Naive thymus-derived CD8-positive, alpha-beta T cell (primary cell): ENCODE measurements at places on chromosomes 6 and 20.

- H3K36me3 ChIP-seq, result no peaks in the 10 kb centered on the region
- H3K4me1 ChIP-seq, result no peaks in the 10 kb centered on the region
- no peaks in the 10 kb centered on the region for H3K27me3 ChIP-seq
- DNase-seq, result no peak
- no peak overlapping the region for H3K27ac ChIP-seq
These were observed 122.0 kb downstream of the HTR1B start for GRCh38 chr6:77341058-77341986.

GRCh38 chr20:50506270-50506579 lies 4.0 kb upstream of the PTPN1 start:
- no peak overlapping the region for H3K27ac ChIP-seq
- DNase-seq, result no peak
- no peak overlapping the region for H3K4me3 ChIP-seq
- H3K27me3 ChIP-seq, result no peaks in the 10 kb centered on the region

DNA sequence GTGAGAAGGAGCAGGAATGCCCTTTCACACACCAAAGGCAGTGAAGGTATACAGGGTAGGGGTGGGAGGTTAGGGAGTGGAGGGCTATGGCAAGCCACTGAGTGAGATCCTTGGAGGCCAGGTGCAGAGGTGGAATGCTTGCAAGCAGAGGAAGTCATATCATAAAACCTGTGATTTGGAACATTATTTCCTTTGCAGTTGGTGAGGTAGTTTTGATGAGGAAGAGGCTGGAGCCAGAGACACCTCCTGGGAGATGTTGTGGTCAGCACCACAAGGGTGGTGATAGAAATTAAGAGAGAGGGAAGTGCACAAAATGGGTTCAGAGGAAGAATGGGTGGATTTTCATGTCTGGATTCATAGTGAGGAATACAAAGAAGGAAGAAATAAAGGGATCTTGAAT lies 73.0 kb downstream of the PLCB4 start:
- no peak overlapping the region for H3K27ac ChIP-seq
- H3K4me3 ChIP-seq, result no peak overlapping the region
- H3K27me3 ChIP-seq, result peaks cover 1% of the 10 kb centered on the region
- H3K36me3 ChIP-seq, result no peaks in the 10 kb centered on the region

DNA sequence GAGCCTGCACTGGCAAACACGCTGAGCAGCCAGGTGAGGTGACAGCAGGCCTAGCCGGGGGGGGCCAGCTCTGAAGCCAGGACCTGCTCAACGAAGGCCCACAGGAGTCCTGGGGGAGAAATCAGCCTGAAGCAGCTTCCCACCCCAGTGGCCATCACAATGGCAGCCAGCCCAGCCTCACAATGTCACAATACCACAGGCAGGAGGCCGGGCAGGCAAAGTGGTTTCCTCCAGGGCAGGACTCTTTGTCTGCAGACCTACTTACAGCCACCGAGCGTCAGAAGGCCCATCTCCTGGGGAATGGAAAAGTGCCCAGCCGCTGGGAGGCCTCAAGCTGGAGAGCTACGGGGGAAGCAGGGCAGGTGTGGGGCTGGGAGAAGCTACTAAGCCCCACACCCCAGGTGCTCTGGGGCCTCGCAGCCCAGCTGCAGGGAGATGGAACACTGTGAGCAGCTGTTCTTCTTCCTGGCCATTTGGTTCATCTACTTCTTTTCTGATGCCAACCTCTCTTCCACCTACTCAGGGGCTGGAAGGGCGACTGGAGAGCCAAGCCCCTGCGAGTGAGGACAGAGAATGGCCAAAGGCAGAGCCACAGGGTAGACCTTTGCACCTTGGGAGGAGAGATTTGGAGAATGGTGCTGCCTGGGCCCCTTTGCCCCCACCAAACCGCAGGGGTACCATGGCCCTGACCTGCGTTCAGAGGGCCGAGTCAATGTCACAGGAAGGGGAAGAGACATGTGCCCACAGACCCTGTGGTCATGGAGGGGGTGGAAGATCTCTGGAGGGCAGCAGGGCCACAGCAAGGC lies 22.3 kb upstream of the AVP start:
- H3K27me3 ChIP-seq, result no peaks in the 10 kb centered on the region
- H3K36me3 ChIP-seq, result no peaks in the 10 kb centered on the region
- no peak overlapping the region for H3K4me3 ChIP-seq
- no peak for DNase-seq

GRCh38 chr6:45630801-45631200 lies 253.1 kb upstream of the SUPT3H start:
- no peak overlapping the region for H3K27ac ChIP-seq
- no peaks in the 10 kb centered on the region for H3K27me3 ChIP-seq
- DNase-seq, result no peak
- H3K36me3 ChIP-seq, result no peaks in the 10 kb centered on the region
- H3K4me3 ChIP-seq, result no peak overlapping the region

- DNase-seq, result no peak
- H3K27ac ChIP-seq, result no peak overlapping the region
- no peak overlapping the region for H3K4me3 ChIP-seq
- H3K4me1 ChIP-seq, result peaks cover 2% of the 10 kb centered on the region
These were observed 1.4 kb downstream of the PHACTR3 start for GRCh38 chr20:59605601-59606364.

- no peak for DNase-seq
- no peak overlapping the region for H3K4me3 ChIP-seq
- no peaks in the 10 kb centered on the region for H3K36me3 ChIP-seq
These were observed 13.2 kb upstream of the SERINC1 start for GRCh38 chr6:122484760-122485159.

- H3K36me3 ChIP-seq, result peaks cover 10% of the 10 kb centered on the region
- no peak for DNase-seq
- no peaks in the 10 kb centered on the region for H3K27me3 ChIP-seq
- H3K4me3 ChIP-seq, result no peak overlapping the region
These were observed 6.4 kb downstream of the OSTM1 start for GRCh38 chr6:108068182-108068581.

- peaks cover 36% of the 10 kb centered on the region for H3K36me3 ChIP-seq
- no peak overlapping the region for H3K27ac ChIP-seq
- no peak for DNase-seq
- peak overlapping the region; percentile 86 for H3K4me3 ChIP-seq
These were observed 53.8 kb upstream of the POLR1H start for GRCh38 chr6:30007132-30007764.

- H3K4me3 ChIP-seq, result no peak overlapping the region
- H3K4me1 ChIP-seq, result peaks cover 65% of the 10 kb centered on the region
- no peak overlapping the region for H3K27ac ChIP-seq
- H3K27me3 ChIP-seq, result no peaks in the 10 kb centered on the region
These were observed 73.5 kb downstream of the AKAP7 start for GRCh38 chr6:131208787-131209186.

DNA sequence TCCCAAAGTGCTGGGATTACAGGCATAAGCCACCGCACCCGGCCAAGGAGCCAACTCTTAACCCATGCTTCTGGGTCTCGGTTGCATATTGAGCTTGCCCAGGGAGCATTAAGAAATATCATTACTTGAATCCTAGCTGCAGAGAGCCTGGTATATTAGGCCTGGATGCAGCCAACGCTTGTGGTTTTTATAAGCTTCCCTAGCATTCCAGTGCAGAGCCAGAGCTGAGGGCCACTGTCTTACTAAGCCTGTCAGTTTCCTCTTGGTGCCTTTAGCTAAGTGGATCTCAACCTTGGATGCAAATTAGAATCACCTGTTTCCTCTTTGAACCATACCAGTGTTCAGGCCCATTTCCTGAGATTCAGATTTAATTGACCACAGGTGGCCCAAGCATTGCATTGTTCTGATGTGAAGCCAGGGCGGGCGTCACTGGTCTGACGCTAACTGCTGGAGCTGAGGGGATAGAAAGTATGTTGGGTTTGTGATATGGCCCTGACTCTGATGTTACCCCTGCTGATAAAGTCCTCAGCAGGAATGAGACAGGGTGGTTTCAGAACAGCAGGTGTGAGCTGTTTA lies 76.3 kb downstream of the BTBD3 start:
- DNase-seq, result no peak
- H3K27me3 ChIP-seq, result no peaks in the 10 kb centered on the region
- H3K36me3 ChIP-seq, result no peaks in the 10 kb centered on the region
- H3K4me3 ChIP-seq, result no peak overlapping the region
- H3K27ac ChIP-seq, result no peak overlapping the region

- peak overlapping the region; percentile 6 for H3K27ac ChIP-seq
- DNase-seq, result peak; percentile 12
- peaks cover 65% of the 10 kb centered on the region for H3K4me1 ChIP-seq
- H3K4me3 ChIP-seq, result peak overlapping the region; percentile 73
- H3K36me3 ChIP-seq, result no peaks in the 10 kb centered on the region
These were observed 4.8 kb downstream of the SLC32A1 start for GRCh38 chr20:38728911-38729642.

DNA sequence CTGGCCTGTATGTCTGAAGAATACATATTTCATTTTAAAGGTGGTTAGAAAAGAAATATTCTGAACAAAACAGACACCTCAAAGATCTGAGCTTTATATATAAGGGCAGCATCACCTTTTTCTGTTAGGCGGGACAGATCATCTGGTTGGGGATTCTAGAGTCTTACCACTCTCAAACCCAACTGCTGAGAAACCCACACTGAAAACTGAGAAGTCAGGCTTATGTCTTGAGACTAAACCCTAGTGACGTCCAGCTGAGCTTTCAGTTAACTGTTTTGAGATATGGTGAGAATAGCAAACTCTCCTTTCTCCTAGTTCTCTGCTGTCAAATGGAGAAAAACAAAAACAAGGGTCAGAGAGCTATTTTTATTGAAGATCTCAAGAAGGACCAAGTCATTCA lies 63.7 kb upstream of the CCN6 start:
- no peak for DNase-seq
- H3K4me3 ChIP-seq, result peak overlapping the region; percentile 59
- H3K27ac ChIP-seq, result peak overlapping the region; percentile 94
- no peaks in the 10 kb centered on the region for H3K36me3 ChIP-seq
- H3K4me1 ChIP-seq, result peaks cover 91% of the 10 kb centered on the region
- no peaks in the 10 kb centered on the region for H3K27me3 ChIP-seq

GRCh38 chr6:158818581-158819212 lies 471 bp downstream of the EZR start:
- DNase-seq, result peak; percentile 75
- peak overlapping the region; percentile 88 for H3K27ac ChIP-seq
- peak overlapping the region; percentile 71 for H3K4me3 ChIP-seq
- H3K27me3 ChIP-seq, result no peaks in the 10 kb centered on the region
- H3K4me1 ChIP-seq, result peaks cover 28% of the 10 kb centered on the region

DNA sequence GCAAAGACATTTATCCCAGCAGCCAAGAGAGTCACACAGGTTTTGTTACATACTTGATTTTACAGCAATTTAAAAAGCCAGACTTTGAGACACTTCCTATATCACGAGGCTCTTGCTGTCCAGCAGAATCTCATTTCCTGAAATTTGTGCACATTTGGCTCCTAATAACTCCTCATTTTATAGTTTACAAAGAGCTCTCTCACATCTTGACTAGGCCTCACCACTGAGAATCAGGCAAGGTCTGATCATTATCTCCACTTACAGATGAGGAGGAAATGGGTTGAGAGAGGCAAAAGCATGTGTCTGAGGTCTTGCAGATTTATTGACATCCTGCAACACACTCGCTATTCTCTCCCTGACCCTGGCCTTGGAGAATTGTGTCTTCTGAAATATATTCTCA lies 426.8 kb downstream of the MAFB start:
- H3K27ac ChIP-seq, result no peak overlapping the region
- H3K27me3 ChIP-seq, result no peaks in the 10 kb centered on the region
- DNase-seq, result no peak
- H3K4me1 ChIP-seq, result no peaks in the 10 kb centered on the region

DNA sequence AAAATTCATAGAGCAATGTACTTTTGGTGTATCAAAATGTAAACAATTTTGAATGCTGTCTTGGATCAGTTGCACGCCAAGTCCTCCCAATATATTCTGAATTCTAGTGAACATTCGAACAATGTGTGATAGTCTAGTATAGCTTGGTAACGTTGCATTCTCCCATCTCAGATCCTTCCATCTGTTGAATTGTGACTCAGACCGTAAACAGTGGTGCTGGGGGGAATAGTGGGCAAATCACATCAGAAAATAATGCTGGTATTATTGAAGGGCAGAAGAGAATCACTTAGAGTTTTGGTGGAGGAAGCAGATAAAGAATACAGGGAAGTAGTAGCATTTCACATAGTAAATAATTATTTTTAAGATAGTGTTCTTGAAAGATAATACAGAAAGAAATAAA lies 45.7 kb upstream of the PBOV1 start:
- no peak overlapping the region for H3K4me3 ChIP-seq
- H3K4me1 ChIP-seq, result no peaks in the 10 kb centered on the region
- H3K36me3 ChIP-seq, result no peaks in the 10 kb centered on the region
- H3K27ac ChIP-seq, result no peak overlapping the region
- no peak for DNase-seq

- no peak overlapping the region for H3K27ac ChIP-seq
- peaks cover 16% of the 10 kb centered on the region for H3K27me3 ChIP-seq
- H3K36me3 ChIP-seq, result no peaks in the 10 kb centered on the region
- H3K4me1 ChIP-seq, result no peaks in the 10 kb centered on the region
- DNase-seq, result no peak
These were observed 191.1 kb downstream of the SAMD5 start for GRCh38 chr6:147699637-147700036.

DNA sequence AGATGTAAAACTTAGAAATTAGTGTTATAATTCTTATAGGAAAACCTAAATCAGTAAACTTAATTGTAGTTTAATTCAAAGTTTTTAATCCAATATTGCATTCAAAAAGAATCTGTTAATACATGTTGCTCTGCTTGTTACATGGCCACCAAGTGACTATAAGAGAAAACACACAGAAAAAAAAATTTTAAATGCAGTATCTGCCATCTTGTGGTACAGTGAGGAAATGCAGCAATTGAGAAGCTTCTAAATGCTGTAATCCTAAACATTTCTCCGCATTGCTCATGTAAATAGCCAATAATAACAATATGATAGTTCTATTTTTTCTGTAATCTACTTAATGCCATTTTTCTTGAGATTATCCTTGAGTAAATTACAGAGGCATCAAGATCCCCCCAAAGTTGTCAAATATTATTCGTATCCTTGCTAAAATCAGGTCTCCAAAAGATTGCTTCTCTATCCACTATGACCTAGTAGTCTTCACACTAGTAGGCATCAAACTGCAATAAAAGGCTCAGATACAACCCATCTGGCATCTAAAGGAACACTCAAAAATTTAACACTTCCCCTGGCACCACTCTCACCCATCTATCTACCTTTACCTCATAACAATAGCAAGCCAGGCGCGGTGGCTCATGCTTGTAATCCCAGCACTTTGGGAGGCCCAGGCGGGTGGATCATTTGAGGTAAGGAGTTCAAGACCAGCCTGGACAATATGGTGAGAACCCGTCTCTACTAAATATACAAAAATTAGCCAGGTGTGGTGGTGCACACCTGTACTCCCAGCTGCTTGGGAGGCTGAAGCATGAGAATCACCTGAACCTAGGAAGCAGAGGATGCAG lies 34.6 kb downstream of the HDAC2 start:
- no peak overlapping the region for H3K4me3 ChIP-seq
- no peak for DNase-seq
- no peak overlapping the region for H3K27ac ChIP-seq
- no peaks in the 10 kb centered on the region for H3K36me3 ChIP-seq
- H3K4me1 ChIP-seq, result no peaks in the 10 kb centered on the region

- H3K27me3 ChIP-seq, result peaks cover 2% of the 10 kb centered on the region
- H3K36me3 ChIP-seq, result no peaks in the 10 kb centered on the region
- no peak overlapping the region for H3K27ac ChIP-seq
- peaks cover 3% of the 10 kb centered on the region for H3K4me1 ChIP-seq
- no peak for DNase-seq
- H3K4me3 ChIP-seq, result no peak overlapping the region
These were observed 25.5 kb downstream of the C6orf15 start for GRCh38 chr6:31086788-31087440.

- H3K36me3 ChIP-seq, result no peaks in the 10 kb centered on the region
- no peaks in the 10 kb centered on the region for H3K27me3 ChIP-seq
- DNase-seq, result no peak
- H3K4me3 ChIP-seq, result no peak overlapping the region
- H3K27ac ChIP-seq, result no peak overlapping the region
These were observed 93.2 kb downstream of the CLVS2 start for GRCh38 chr6:123089226-123089625.

- H3K27ac ChIP-seq, result no peak overlapping the region
- H3K4me1 ChIP-seq, result peaks cover 4% of the 10 kb centered on the region
- no peaks in the 10 kb centered on the region for H3K27me3 ChIP-seq
These were observed 21.9 kb downstream of the DTD1 start for GRCh38 chr20:18609741-18610140.
